ENCODE measurements at places on chromosomes 13 and 19.

DNA sequence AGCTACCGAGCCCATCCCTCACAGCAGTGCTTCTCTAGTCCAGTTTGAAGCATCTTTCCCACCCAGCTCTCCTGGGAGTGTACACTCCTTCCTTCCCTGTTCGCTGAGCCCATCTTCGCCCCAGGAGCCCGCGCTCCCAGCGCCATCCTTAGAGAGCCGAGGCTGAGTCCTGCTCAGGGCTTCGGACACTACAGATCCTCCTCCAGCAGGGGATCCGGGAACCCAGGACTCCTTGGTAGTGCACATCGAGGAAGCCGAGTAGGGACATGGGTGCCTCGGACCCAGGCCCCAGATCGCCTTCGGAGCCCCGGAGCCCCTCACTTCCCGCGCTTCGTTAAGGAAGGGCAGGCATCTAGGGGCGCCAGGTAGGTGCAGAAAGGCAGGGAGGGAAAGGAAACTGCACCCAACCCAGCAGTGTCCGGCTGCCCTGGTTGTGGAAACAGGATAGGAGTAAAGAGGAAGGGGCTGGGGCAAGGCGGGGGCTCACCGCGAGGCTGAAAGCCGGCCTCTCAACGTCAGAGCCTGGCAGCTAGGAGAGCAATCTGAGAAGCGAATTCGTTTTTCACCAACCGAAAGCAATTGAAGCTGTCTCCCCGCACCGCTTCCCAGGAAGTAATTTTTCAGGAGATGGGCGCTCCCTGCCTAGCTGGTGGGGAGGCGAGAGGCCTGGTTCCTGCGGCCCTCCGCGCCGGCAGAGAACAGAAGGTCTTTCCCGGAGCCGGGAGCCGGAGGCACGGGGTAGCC is 1.0 kb downstream of the PDX1 start:
- peak; percentile 36 for DNase-seq

GRCh38 chr13:112792511-112792910 is 102.7 kb downstream of the ATP11A start:
- no peak for DNase-seq

DNA sequence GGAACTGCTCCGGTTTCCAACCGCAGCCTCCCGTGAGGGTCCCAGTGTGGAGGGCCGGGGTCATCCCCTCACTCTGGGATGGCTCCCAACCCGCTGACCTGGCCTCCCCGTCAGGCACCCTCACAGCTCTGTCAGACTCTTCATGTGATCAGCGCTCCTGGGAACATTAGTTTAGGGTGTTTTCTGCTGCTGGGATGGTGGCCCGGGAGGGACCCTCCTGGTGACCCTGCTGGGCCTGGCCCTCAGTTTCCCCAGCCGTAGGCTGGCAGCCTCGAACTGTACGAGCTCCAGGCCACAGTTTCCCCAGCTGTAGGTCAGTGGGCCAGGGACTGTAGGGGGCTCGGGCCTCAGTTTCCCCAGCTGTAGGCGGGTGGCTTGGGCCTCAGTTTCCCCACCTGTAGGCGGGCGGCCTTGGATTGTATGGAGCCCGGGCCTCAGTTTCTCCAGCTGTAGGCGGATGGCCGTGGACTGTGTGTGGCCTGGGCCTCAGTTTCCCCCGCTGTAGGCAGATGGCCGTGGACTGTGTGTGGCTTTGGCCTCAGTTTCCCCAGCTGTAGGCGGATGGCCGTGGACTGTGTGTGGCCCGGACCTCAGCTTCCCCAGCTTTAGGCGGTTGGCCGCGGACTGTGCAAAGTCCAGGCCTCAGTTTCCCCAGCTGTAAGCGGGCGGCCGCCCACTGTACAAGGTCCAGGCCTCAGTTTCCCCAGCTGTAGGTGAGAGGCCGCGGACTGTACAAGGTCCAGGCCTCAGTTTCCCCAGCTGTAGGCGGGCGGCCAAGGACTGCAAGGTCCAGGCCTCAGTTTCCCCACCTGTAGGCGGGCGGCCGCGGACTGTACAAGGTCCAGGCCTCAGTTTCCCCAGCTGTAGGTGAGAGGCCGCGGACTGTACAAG is 1.3 kb upstream of the PTBP1 start:
- no peak for DNase-seq

GRCh38 chr19:8028951-8029491 is 23.5 kb upstream of the CCL25 start:
- no peak for DNase-seq

DNA sequence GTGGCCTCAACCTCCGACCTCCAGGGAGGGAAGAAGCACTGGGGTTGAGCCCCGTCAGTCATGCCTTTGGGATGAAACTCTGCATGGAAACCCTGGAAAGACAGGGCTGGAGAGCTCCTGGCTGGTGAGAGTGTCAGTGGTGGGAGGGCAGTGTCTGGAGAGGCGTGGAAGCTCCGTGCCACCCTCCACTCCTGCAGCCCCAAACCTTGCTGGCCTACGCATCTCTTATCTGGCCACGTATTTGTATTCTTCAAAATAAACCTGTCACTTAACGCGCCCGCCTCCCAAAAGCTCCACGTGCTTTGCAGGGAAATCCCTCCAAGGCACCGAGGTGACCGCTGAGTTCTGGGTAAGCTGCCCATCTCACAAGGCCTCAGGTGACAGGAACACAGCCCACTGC is 84.3 kb downstream of the TEX29 start:
- no peak for DNase-seq

GRCh38 chr13:45332036-45332830 is 8.8 kb downstream of the TPT1 start:
- DNase-seq = peak; percentile 87

GRCh38 chr19:38953677-38954076 is 21.9 kb downstream of the FBXO17 start:
- no peak for DNase-seq

DNA sequence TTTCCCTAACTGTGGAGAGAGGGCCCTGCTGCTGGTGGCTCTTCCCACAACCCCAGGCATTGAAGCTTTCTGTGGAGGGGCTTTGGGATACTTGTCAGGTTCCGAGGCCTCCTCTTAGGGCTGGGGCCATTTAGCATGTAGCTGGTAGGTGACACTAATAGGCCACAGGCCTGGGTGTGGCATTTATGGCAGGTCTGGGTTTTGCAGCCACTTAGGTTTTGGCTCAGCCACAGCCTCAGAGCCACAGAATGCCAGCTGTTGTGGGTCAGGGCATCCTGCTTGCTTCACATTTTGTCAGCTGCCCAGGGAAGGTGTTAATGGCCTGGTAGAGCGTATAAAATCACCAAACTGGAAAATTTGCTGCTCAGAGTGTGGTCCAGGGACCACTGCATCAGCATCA is 15.7 kb downstream of the FAM124A start:
- DNase-seq = no peak

DNA sequence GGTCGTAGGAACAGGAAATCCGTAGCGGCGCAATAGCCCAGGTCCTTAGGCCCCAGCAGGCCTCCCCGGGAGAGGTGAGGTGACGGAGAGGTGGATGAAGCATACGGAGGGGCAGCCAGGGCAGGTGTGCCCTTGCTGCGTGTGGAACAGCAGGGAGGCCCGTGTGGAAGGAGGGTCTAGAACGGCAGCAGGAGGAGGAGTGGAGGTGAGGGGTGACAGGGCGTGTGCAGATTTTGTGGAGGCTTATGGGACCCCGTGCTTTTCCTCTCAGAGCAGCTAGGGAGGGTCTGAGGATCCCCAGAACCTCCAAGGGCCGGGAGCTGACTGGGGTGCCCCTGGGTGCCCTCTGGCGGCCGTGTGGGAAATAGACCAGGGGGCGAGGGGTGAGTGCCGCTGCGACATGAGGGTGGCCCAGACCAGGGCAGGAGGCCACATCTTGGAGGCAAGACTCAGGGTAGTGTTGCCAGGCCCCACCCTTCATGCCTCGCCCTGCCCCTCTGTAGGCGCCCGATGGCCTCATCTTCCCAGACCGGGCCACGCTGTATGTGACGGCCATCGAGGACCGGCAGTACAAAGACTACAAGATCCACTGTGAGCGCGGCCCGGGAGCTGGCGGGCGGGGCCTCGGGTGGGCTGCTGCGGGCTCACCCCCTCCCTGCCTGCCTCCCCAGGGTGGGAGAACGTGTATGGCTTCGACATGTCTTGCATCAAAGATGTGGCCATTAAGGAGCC is 5.0 kb upstream of the ADM5 start:
- DNase-seq = peak; percentile 38

Measured in ELR (cell line).